ENCODE measurements at places on chromosomes 5 and 9. TPM values are rescaled to one million over a fixed set of nuclear protein-coding genes. Genes with fewer than 3 reads are reported as not detected.

DNA sequence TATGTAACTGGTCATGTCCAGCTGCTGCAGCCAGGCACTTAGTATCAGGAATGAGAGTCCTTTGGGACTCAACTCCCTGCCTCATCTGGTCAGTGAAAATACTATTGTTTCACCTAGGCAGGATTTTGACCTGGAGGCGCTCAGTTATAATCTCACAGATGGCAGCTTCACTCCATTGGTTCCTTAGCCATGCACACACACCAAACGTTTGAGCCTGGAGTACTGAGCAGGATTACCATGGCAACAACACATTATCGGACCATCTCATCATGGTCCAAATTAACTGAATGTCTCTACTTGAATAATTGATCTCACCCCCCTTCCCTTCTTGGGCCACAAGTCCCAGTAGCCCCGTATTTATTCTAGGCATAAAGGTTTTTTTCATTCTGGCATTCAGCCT is 15.0 kb upstream of the SREK1 start:
- no peaks in the 10 kb centered on the region for H3K36me3 ChIP-seq
- no peak overlapping the region for H3K27ac ChIP-seq
- H3K4me1 ChIP-seq = peaks cover 3% of the 10 kb centered on the region
- no peak for DNase-seq

GRCh38 chr5:61307611-61308010 is 24.4 kb upstream of the ZSWIM6 start:
- no peak for DNase-seq
- peaks cover 30% of the 10 kb centered on the region for H3K4me1 ChIP-seq
- no peaks in the 10 kb centered on the region for H3K36me3 ChIP-seq

DNA sequence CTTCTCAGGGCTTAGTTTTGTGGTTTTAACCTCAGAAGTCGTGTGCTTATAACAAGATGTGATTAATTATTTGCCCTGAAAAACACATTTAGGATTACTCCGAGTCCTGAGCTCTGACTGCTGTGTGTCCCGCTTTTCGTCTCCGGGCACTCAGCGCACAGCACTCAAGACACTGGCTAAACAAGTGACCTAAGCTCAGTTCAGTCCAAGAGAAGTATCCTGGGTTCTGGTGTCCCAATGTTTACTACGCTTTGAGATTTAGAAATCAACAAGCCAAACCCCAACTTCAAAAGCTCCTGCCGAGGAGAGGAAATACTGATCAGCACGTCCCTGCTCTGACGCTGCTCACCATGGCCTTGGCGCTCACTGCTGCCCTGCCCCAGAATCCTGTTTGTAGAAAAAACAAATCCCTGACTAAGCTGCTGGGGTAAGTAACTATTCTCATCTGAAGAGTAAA is 53.2 kb downstream of the IPPK start:
- H3K27ac ChIP-seq = no peak overlapping the region
- no peaks in the 10 kb centered on the region for H3K27me3 ChIP-seq
- no peak for DNase-seq

Gene TNFSF15
- 0.39 TPM for total RNA-seq

Data from MCF 10A (cell line).